Stimulated activated CD8-positive, alpha-beta memory T cell treated with anti-CD3 and anti-CD28 coated beads, Interleukin-2, amount 100 ng/mL, for 1 hour (primary cell): ENCODE measurements at places on chromosomes 11 and 22.

DNA sequence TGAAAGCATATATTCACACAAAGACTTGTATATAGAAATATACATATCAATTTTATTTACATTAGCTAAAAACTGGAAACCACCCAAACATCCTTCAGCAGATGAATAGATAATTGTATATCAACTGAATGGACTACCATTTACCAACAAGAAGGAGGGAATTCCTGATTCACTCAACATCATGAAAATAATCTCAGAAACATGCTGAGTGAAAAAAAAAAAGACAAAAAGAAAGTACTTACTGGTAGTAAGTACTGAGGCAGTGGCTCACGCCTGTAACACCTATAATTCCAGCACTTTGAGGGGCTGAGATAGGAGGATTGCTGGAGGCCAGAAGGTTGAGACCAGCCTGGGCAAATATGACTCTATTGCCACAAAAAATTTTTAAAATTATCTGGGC lies 7.4 kb upstream of the IPO7 start:
- DNase-seq, result no peak

GRCh38 chr22:48954781-48955311 lies 872.8 kb downstream of the BRD1 start:
- DNase-seq, result no peak

DNA sequence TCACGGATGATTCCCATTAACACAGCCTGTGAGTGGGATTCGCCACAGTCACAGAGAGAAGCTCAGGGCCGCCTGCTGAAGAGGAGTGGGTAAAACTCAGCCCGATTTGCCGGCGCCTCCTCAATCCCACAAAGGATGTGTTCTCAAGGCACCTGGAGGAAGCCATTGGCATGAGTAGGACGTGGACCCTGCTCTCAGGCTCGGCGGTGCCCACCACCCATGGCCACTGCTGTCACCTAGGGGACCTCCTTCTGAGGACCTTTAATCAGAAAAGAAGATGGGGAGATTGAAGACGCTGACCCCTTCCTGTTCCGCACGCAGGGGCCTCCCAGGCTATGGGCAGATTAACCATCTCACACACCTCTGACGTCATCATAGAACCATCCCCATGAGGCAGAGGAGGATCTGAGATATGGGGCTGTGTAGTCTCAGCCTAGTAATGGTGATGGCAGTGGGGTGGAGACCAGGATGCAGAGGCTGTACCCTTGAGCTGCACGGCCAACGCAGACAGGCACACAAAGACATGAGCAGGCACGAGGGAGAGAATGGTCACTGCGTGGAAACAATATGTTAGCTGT lies 571.8 kb downstream of the BRD1 start:
- DNase-seq, result no peak

GRCh38 chr11:76891285-76891684 lies 30.6 kb downstream of the ACER3 start:
- no peak for DNase-seq

- no peak for DNase-seq
These were observed 280.5 kb downstream of the TBC1D22A start for GRCh38 chr22:47042861-47043496.

- peak; percentile 99 for DNase-seq
These were observed at the start of gene SNRPD3 for GRCh38 chr22:24555165-24556039. SNRPD3 (plus strand) TSS chr22:24555999; CDS start chr22:24557675, 1,676 bp downstream.

DNA sequence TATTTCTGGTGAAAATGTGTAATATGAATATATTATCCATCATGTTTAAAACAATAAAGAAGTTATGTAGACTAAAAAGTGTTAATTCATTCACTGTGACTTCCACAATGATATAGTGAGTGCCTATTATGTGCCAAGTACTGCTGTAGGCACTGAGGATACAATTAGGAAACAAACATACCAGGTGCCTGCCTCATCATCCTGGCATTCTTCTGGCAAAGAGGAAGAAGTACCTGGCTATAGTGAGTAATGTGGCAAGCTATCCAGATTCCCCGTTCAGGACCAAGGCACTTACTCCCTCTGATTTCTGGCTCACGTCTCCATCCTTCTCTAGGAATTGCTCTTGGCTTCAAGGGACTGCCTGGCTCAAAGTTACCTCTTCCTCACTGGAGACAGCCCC lies 77.5 kb upstream of the CLMP start:
- no peak for DNase-seq

- no peak for DNase-seq
These were observed 52.8 kb upstream of the RRAS2 start for GRCh38 chr11:14411818-14412217.

- DNase-seq, result no peak
These were observed 244.6 kb downstream of the AASDHPPT start for GRCh38 chr11:106322106-106322505.

DNA sequence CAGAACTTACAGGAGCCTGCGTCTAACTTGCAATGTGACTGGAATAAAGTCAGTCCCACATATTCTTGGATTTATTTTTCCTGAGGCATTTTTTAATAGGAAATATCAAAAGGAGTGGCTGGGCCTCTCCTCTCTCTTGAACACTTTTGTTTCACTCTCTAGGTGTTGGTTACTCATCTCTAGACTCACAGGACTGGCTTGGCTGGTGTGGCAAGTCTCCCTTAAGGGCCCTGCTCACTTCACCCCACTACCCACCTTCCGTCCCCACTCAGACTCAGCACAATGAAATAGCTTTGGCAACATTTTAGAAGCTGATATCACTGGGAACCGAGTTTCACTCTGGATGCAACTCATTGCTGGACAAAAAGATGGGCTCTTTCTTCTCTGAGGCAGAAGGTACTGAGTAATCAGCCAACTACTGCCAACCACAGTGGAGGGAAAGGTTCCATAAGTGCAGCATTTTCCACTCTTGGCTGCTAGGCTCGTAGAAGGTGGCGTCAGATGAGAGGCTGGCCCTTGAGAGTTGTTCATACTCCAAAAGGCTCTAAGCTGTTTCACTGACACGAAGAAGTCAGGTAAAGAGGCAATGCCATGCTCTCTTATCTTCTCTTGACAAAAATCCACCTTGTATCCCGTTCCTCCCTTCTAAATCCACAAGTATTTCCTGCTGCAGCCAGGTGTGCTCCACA lies 390.6 kb downstream of the SOX6 start:
- no peak for DNase-seq

GRCh38 chr22:40855071-40855978 lies 1.1 kb downstream of the ST13 start:
- no peak for DNase-seq

DNA sequence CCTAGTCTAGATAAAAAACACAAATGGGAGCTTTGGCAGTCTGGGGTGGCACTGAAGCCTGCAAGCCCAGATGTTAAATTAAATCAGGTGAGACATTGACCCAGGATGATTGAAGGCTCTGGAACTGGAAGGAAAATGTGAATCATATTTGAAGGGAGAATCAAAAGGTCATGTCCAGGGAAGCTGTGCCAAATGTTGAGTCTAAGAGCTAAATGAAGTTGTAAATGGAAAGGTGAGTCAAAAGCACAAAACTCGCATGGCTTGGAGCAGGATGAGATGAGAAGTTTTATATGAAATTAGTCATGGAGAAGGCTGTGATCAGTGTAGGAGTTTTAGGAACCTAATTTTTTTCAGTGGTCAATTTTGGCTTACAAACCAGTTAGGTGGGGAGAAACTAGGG lies 301.1 kb downstream of the BLID start:
- no peak for DNase-seq

DNA sequence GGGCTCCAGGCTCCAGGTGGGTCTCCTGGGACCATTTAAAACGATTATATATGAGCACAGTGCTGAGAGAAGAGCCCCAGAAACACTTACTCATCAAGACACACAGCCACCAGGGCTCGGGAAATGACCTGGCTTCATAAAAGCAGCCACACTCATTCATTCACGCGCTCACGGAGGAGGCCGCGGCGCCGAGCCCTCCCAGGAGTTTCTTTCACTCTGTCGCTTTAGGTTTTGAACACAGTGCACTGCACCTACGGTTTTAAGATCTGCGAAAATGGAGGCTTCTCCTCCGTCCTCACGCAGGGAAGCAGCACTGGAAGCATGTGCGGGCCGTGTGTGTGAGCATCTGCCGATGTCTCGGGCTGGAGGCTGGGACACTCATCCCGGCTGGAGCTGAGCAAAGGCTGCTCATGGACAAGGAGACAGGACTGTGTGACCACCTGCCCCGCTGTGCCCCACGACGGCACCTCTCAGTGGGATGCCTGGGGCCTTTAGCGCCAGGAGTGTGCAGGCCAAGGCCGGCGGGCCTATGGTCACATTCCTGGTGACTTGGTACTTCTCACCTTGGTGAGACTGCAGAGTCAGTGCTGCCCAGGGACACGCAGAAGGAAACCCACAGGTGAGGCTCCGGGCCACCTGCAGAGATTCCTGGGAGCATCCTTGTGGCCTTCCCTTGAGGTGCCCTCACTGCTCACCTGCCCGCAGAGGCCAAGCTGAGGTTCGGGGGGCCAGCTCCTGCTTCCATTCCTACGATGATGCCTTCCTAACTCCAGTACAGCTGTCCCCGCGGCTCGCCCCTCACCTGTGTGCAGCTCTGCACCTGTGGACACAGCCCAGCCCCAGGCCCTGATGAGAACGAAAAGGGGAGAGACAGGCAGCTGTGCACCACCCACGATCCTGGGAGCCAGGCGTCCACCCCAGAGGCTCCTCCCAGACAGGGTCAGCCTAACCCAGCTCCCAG lies 872.0 kb downstream of the BRD1 start:
- DNase-seq, result no peak

DNA sequence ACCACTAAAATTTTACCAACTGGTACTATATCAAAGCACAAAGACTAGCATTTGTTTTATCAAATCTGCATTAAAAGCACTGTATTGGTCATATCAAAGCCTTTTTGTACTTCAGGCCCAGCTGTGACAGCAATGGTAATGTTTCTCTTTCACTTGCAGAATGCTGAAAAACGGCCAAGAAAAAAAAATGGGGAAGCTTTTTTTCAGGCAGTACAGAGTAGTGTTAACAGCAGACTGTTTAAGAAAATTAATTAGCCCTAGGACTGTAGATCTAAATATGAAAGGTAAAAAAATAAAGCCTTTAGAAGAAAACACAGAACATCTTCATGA lies 33.3 kb downstream of the DENND5A start:
- no peak for DNase-seq

DNA sequence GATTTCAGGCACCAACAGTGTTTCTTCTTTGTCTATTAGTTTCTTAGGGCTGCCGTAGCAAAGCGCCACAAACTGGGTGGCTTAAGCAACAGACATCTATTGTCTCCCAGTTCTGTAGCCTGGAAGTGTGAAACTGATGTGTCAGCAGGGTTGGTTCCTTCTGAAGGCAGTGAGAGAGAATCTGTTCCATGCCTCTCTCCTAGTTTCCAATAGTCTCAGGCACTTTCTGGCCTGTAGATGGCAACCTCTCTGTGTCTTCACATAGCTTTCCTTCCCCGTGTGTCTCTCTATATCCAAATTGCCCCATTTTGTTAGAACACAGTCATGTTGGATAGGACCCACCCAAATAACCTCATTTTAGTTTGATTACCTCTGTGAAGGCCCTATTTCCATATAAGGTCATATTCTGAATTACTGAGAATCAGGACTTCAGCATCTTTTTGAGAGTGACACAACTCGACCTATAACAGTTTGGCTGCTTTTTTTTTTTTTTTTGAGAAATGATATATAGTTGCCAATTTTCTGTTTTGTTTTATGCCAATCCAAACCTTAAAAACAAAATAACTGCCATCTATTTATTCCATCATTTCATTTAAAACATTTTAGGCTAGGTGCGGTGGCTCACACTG lies 108.2 kb downstream of the SLC36A4 start:
- no peak for DNase-seq
